ENCODE measurements at places on chromosomes 3 and 15.

DNA sequence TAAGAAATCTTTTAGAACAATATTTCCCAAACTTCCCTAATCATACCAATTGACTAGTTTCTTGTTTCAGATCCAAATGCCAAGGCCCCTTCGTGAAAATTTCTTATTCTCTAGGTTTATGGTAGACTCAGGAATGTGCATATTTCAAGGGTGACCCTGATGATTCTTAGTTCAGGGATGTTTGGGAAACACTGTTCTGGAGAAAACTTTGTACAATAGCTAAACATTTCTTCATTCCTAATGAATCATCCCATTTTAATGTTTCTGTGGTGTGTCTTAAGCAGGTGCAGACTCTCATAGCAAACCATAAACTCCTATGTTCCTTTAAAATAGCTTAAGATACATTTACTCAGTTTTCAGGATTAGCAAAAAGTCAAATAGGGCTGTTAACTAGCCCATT lies 314.5 kb downstream of the TIGIT start:
- no peak for DNase-seq

DNA sequence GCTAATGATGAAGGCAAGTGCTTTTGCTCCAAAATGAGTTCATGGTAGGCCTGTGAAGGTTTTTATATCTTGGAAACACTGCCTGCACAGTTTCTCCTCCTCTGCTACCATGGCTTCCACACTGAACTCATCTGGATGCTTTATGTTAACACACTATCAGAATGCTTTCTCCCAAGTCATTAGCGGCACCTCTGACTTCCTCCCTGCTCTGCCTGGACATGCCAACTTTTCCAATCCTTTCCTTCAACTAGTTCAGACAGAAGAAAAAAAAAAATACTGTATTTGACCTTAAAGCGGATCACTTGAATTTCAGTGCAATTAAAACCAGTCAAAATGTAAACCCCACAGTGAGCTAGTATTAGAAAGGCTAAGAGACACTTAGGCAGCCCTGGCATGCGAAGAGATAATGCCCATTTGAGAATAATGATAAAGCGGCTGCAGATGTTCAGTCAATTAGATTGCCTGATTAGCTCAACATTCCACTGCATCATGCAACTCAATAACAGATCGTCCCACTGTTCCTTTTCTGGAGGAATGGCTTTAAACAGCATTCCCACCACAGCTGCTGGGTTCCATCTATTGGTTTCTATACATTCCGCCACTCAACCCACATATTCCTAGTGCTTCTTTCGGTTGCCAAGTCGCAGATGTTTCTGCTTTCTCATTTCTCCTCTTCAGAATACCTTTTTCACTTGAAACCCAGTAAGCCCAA lies 51.7 kb downstream of the CNTN3 start:
- no peak for DNase-seq

GRCh38 chr3:138620431-138620830 lies 11.9 kb downstream of the FAIM start:
- DNase-seq, result no peak

- no peak for DNase-seq
Measured at GRCh38 chr15:49110158-49110944, 45.0 kb downstream of the COPS2 start.

- DNase-seq, result no peak
Measured at GRCh38 chr15:87777054-87777561, 479.4 kb downstream of the NTRK3 start.

DNA sequence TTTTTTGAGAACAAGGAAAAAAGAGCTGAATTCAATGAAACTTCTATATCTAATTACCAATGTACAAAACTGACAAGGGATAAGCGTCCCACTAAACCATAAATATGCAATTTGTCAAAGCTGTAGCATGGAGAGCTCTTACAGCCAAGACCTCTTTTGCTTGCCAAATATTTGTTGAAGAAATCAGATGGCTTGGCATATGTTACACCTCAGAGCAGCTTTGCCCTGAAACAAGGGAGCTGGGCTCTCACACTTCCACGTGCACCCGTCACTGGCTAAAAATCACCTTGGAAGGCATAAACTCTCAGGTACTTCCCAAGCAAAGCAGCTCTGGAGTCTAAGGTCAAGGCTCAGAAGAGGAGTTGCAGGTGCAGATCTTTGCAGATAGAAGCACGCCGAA lies 324.7 kb upstream of the SLCO3A1 start:
- DNase-seq, result no peak

GRCh38 chr15:63251701-63252100 lies 25.7 kb upstream of the APH1B start:
- DNase-seq, result no peak

DNA sequence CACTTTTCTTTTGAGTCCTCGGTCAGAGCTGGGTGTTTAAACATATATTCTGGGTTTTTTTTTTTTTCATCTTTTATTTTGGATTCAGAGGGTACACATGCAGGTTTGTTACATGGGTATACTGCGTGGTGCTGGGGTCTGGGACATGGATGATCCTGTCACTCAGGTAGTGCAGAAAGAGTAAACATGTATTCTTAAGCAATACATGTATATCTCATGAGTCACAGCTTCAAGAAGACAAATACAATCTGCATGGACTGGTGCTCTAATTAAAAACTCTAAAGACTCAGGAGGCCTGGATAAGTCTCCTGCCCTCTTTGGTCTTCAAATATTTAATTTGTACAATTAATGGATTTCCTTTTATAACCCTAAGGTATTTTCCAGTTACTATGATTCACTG lies 50.6 kb upstream of the PHLDB2 start:
- no peak for DNase-seq

DNA sequence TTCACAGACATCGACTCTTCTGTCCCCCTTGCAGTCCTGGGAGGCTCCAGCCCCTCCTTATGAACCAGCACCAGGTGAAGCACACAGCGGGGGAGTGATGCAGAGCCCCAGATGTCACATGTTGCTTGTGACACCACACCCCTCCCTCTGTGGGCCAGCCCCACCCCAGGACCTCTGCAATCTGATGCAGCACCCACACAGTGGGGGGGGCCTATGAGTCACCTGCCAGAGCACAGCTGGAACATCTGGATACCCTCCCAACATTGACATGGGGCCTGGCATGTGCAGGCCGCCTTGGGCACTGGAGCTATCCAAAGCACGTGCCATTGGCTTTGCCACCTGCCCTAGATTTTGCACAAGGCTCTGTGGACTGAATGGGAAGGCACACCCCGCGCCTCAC lies 70.5 kb downstream of the FEM1B start:
- no peak for DNase-seq

GRCh38 chr3:45088543-45089358 lies 57.4 kb downstream of the CDCP1 start:
- DNase-seq, result no peak

GRCh38 chr3:119715105-119715504 lies 12.3 kb downstream of the CFAP91 start:
- DNase-seq, result no peak

- no peak for DNase-seq
Measured at GRCh38 chr15:53910852-53911251, 67.4 kb upstream of the UNC13C start.

DNA sequence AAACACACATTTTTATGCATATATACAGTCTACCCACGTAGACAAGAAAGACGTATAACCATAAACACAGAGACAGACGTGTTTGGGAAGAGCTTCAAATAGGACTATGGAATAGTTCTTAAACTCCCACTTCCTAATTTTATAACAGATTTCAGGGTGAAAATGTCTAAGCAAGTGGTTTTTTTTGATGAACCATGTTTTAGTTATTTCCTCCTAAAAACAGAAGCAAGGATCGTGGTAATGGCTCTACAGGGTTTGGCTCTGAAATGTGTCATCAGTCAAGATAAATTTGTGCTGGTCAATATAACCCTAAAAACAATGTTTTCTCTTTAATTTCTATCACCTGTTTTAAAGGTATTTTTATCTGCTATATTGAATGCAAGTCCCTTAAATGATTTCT lies 58.2 kb downstream of the FMN1 start:
- no peak for DNase-seq

GRCh38 chr3:176167272-176167671 lies 1030.0 kb downstream of the TBL1XR1 start:
- no peak for DNase-seq

GRCh38 chr15:88375234-88375927 lies 91.8 kb downstream of the MRPL46 start:
- no peak for DNase-seq

- DNase-seq, result no peak
Measured at GRCh38 chr15:77865106-77865610, 212.4 kb downstream of the TBC1D2B start.

- no peak for DNase-seq
Measured at GRCh38 chr15:60134609-60135008, 130.5 kb downstream of the FOXB1 start.

DNA sequence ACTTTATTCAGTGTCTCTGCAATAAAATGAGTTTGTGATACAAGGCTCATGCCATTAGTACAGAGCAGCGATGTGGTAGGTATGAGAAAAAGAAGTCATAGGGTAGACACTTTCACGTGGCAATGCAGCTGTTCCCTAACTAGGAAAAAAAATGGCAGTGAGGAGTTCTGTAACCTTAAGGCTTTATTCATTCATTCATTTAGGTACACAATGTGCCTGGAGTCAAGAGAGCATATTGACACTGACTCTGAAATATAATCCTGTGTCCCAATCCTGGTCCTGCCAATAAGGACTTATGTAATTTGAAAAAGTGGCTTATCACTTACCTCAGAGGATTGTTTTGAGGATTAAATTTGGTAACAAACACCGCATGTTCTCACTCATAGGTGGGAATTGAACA lies 173.0 kb upstream of the AZI2 start:
- DNase-seq, result no peak

GRCh38 chr3:120013481-120013880 lies 80.8 kb downstream of the GSK3B start:
- DNase-seq, result no peak

DNA sequence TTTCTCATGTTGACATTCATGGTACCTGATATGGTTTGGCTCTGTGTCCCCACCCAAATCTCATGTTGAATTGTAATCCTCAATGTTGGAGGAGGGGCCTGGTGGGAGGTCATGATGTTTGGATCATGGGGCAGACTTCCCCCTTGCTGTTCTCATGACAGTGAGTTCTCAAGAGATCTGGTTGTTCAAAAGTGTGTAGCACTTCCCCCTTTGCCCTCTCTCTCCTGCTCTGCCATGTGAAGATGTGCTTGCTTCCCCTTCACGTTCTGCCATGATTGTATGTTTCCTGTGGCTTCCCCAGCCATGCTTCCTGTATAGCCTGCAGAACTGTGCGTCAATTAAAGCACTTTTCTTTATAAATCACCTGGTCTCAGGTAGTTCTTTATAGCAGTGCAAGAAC lies 3.3 kb upstream of the UBL7 start:
- DNase-seq, result no peak

- DNase-seq, result no peak
Measured at GRCh38 chr3:171802590-171802956, 7.7 kb downstream of the PLD1 start.

GRCh38 chr15:46120713-46121112 lies 485.9 kb downstream of the SQOR start:
- DNase-seq, result no peak

DNA sequence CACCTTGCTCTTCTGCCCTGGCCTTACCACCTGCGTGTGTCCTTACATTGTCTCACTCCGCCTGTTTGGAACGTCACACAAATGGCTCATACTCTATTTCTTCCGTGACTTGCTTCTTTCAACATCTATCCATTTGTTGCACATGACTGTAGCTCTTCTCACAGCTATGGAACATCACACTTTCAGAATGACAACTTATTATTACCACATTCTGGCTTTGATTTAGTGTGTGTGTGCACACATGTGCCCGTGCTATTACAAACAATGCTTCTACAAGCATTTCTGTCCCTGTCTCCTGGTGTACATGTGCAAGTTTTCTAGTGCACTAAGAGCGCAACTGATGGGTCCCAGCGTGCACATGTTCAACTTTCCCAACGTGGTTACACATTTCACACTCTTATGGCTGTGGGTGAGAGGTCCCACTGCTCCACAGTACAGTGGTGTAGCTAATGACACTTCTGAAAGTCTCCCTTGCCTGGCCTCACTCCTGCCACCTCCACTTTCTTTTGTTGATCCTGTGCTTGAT lies 37.8 kb downstream of the PTH1R start:
- DNase-seq, result no peak

DNA sequence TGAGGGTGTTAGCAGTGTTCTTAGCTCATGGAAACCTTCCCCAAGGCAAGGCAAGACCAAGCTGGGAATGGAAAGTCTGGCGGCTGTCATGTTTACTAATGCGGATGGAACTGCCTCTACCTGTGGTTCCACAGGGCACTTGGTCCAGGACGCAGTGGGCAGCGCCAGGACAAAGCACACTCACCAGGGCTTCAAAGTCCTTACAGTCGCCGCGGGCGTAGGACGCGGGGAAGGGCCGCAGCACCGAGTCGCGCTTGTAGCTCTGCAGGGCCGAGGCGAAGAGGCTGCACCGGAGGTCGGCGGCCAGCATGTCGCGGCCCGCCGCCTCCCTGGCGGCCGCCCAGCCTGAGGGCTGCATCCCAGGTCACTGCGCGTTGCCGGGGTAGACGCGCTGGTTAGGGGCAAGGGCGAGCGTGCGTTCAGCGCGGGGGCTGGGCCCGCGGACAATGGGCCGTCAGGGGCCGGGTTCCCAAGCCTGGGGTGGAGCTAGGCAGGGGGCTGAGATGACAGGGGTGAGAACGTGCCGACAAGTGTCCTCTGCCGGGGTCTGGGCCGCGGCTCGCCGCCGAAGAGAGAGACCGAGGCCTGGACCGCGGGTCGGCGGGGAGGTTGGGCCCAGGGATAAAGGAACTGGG lies 497 bp downstream of the PARP16 start:
- no peak for DNase-seq

- DNase-seq, result no peak
Measured at GRCh38 chr3:18443665-18444594, 18.8 kb upstream of the SATB1 start.

GRCh38 chr3:46908294-46908985 lies 30.9 kb downstream of the PTH1R start:
- no peak for DNase-seq
